ENCODE measurements at places on chromosomes 11 and 22.
A peak's percentile ranks its signal among the peaks of the same experiment; 100 is the strongest.

DNA sequence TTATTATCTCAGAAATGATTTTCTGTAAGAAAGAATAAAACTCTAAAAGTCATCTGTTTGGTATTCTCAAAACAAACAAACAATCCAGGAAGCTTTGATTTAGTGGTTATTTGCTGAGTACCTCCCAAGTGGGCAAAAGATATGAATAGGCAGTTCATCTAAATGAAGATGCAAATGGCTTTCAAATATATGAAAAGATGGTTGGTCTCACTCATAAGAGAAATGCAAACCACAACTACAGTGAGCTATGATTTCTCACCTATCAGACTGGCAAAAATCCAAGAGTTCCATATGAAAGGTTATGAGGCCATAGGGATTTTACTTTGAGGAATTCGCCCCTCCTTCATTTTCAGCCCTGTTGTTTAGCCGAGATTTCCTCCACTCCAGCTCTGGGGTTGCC, 11.3 kb upstream of the P2RY2 start:
- DNase-seq = no peak

DNA sequence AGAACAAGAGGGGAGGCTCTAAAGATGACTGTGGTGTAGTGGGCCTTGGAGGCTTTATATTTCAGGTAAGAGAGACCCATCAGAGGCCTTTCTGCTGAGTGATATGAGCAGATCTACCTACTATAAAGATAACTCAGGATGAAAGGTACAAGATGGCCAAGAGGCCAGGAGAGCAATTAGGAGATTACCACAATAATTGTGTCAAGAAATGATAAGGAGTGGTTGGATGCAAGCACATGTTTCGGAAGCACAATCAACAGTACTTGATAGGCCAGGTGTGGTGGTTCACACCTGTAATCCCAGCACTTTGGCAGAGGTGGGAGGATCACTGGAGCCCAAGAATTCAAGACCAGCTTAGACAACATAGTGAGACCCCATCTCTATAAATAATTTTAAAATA, 43.8 kb downstream of the SIK3 start:
- DNase-seq = no peak

DNA sequence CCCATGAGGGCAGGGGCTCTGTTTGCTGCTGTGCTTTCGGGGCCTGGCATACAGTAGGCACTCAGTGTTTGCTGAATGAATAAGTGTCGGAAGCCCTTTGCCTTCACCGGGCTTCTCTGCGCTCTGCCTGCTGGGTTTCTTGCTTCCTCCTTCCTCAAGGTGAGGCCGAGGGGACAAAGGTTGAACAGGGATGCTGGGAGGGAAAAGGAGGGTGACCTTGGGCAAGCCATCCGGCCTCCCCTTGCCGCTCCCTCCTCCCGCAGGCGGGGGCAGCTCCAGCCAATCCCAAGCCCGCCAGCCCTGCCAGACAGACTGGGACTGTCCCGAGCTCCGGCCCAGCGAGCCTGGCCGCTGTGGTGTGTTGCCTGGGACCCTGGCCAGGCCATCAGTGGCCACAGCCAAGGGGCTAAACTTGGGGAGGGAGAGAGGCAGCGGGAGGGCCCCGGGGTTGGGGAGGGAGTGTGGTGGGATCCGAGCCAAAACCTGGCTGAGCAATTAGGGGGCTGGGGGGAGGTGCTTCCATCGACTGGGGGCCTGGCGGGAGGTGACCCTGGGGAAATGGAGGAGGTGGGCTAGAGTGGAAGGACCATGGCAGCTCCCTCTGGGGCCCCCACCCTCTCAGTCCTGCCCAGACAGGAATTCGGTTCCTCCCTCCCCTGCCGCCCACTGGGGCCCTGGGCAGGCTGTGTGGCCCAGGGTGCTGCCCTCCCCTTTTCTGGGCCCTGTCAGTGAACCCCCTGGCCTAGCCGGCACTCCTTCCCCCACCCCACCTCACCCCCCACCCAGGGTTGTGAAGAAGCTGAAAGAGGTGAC, 3.4 kb upstream of the RCOR2 start:
- peak; percentile 89 for DNase-seq

GRCh38 chr22:39717099-39717498, 146.5 kb downstream of the CACNA1I start:
- DNase-seq = no peak

GRCh38 chr11:7597620-7598019, 75.7 kb downstream of the CYB5R2 start:
- DNase-seq = no peak

- peak; percentile 88 for DNase-seq
Measured at GRCh38 chr11:8033305-8034105, 46.4 kb downstream of the EIF3F start.

All from right hindlimb (tissue), 1 donor.